ENCODE measurements at places on chromosomes 1 and 21.
A peak's percentile ranks its signal among the peaks of the same experiment; 100 is the strongest.

- DNase-seq: no peak
Observed at GRCh38 chr1:36080236-36080635, 3.7 kb upstream of the TEKT2 start.

- no peak for DNase-seq
Observed at GRCh38 chr1:233094691-233095090, 144.3 kb downstream of the NTPCR start.

DNA sequence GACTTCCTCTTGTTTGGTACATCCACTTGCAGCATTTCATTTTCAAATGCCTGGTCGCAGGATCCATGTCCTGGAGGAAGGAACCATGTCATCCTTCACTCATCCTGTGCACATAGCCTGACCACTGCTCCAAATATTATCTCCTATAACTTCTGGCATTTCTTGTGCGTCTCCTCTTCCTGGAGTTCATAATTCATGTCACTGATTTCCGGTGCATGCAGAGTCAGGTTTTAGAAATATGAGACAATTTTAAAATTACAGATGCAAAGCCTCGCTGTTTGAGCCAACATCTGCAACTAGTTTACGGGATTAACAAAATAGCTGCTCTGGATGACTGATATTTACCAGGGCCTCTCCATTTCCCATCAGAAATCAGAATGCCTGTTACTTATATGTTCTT lies 268.1 kb downstream of the DNM3 start:
- DNase-seq: no peak

GRCh38 chr1:234944439-234945344 lies 183.9 kb downstream of the TOMM20 start:
- DNase-seq: no peak

DNA sequence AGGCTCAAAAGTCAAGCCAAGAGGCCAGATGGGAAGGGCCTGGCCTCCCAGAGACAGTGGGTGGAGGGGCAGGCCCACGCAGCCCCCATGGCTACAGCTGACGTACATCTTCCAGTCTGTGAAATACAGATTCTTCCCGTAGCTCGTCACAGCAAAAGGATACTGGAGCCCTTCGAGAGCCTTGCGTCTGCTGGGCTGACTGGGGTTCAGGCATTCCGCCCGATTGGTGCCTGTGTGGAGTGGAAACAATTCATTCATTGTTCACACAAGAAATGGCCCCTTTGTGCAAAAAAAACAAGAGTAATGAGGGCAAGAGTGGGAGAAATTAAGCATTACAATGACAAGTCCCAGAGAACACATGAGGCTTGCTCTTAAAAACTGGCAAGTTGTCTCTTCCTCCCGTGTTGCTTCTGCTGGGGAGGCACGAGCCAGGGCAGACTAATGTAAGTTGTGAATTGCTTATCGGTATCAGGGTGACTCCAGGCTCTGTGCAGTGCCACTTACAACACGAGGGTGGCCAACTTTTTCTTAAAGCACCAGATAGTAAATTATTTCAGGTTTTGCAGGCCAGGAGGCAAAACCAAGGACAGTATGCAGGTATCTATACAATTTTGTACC lies 85.1 kb downstream of the NID1 start:
- no peak for DNase-seq

- DNase-seq: no peak
Observed at GRCh38 chr1:111669268-111669667, 49.7 kb downstream of the RAP1A start.

DNA sequence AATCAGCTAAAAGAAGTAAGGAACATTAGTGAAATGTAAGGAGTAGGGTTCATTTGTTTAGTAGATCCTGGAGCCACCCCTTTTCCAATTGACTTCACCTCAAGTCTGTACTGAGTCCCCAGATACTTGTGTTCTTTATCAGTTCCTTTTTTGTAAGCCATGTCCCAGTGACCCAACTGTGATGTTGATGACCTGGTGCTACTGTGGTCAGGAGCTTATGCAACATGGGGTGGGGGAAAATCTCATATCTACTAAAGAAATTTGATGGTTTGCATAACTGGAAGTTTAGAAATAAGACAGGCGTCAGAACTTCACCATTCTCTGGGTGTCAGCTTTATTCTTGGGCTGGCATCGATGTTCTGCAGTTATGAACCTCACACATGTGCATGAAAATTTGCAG lies 120.5 kb downstream of the LRRC7 start:
- no peak for DNase-seq

DNA sequence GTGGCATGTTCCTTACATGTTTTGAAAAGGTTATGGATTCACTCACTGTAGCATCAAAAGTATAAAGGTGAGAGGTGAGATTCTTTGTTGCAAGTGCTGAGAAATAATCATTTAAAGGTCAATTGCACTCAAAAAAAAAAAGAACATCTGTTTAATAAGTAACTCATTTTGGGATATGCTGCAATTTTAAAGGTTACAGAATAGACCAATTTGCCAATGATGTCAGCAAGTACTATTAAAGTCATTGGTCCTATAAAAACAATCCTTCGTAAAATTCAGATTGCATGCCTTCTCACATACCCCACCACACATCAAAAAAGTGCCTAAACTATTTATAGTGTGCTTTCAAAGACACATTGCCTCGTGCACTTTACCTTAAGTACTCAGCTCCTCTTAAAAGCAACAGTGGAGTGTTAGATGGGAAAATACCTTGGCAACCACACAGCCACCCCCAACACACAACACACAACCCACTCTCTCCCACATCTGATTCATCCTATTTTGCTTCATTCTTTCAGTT lies 218.2 kb upstream of the ADGRL2 start:
- DNase-seq: no peak

- no peak for DNase-seq
Observed at GRCh38 chr1:228407106-228408040, 738 bp upstream of the TRIM11 start.

GRCh38 chr1:21189906-21190500 lies 13.3 kb upstream of the EIF4G3 start:
- DNase-seq: no peak

DNA sequence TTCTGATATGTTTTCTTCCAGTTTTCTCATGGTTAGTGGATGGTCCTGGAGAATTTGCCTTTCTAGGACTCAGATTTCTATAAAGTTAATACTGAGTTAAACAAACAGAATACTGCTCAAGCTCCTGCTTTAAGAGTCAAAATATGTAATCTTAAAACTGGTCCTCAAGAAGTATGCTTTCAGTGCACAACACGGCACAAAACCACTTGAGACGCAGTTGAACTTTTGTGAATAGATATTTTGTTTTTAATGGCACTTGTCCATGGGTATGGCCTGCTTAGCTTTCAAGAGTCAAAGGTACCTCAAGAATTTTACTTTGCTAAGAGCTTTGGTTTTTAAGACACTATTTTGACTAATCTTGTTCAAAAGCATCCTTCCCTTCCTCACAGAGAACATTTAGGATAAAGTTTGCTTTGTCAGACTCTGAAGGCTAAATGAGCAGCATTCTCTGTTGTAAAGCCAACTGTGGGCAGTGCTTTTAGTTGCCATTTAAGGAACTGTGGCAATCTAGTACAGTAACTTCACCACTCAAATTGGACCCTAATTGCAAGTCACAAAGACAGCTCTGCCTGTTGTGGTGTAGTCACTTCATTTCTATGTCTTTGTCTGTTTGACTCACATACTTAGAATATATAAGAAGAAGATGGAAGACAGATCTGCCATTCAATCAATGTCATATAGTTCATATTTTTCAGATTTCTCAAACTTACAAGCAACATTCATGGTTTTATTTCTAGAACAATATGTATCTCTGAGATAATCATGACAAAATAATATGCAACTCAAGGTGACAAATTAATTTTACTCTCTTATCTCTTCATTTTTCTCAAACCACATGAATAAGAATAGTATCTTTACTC lies 28.8 kb downstream of the SAMD13 start:
- no peak for DNase-seq

DNA sequence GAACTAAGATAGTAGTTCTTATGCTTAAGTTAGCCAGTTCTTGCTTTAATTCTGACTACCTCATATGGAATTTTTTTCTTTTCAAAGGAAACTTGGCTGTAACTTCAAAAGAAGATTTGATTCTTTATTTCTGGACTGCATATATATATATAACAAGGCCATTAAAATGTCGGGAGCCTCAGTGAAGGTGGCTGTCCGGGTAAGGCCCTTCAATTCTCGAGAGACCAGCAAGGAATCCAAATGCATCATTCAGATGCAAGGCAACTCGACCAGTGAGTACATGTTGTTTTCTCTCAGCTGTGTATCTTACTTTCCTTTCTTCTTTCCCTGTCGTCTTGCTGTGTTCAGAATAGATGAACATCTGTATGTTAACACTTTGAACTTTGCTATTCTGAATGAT lies 21.8 kb downstream of the KIF1B start:
- DNase-seq: no peak

GRCh38 chr1:35544976-35545375 lies 12.2 kb downstream of the KIAA0319L start:
- peak; percentile 74 for DNase-seq

DNA sequence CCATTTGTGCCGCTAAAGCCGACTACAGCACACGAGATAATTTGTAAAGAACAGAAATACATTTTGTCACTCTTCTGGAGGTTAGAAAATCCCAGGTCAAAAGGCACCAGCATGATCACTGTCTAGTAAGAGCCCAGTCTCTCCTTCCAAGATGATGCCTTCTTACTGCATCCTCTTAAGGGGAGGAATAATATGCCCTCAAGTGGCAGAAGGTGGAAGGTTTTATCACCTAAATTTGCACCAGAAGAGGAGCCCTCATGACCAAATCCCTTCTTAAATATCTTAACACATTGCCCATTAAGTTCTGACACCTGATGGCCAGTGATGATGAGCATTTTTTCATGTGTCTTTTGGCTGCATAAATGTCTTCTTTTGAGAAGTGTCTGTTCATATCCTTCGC lies 326.7 kb upstream of the RGS18 start:
- DNase-seq: no peak

GRCh38 chr1:248165186-248165585 lies 9.4 kb upstream of the OR2M2 start:
- DNase-seq: no peak

DNA sequence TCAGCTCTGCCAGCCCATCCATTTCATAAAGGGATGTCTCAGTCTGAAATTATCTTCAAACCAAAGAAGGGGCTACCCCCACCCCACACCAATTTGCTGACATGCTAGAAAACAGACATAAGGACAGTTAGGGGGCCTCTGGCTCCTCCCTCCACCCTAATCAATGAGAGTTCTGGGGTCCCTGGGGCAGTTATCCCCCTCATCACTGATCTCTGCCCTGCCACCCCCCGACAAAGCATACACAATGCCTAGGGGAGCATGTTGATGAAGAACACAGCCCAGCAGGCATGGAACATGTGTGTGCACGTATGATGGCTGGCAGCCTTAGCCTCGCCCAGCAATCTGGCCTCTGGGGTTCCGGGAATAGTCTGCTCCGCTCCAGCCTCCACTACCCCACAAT lies 58.9 kb downstream of the RHBG start:
- no peak for DNase-seq

DNA sequence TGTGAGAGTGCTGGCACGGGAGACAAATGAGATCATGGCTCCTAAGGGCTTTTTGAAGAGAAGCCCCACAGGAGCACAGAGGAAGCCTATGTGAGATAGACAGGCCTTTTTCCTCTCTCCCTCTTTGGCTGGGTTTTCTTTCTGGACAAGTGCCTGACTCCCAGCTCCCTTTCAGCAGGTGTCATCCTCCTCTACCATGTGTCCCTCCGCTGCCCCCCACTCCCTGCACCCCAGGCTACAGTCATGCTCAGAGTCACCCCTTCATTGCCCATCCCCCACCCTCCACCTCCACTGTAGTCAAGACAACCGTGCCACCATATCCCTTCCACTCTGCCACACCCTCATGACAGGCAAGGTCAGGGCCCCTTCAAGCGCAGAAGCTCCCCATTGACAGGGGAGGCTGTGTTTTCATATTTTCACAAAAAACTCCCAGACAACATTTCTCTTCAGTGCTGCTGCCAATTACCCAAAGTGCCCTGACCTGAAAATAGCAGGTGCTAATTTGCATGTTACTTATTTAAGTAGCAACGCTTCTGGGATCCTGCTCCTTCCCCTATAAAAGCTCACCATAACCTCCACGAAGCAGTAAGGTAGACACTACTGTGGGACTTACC lies 92.1 kb upstream of the IPO9 start:
- no peak for DNase-seq

DNA sequence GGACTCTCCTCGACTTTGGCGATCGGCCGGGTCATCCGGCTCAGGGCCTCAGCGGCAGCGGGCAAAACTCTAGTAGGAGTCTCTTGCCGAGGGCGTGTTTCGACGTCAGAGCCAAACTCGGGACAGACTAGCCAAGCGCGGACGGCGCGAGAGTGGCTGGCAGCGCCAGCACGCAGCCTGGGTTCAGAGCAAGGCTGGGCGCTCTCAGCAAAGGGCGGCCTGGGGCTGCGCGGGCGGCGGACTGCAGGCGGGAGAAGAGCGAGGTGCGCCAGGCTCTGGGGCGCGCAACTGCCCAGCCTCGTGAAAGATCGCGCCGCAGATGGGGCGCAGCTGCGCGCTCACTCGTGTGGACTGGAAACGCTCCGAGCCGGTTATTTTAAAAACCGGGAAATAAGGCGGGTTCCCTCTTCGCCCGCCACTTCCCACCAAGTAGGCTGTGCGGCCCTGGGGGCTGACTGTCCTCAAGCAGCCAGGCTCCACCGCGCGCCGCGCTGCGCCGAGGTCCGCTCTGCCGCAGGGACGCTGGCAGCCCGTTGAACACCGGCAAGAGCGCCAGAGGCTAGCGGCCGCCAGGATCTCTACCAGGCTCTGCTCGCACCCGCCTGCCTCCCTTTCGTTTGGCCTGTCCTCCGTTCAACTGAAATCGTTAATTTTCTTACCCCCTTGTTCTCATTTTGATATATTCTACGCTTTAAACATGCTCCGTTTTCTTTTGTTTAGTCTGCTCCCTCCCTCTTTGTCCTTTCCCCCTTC lies 2.4 kb downstream of the ALX3 start:
- DNase-seq: no peak

DNA sequence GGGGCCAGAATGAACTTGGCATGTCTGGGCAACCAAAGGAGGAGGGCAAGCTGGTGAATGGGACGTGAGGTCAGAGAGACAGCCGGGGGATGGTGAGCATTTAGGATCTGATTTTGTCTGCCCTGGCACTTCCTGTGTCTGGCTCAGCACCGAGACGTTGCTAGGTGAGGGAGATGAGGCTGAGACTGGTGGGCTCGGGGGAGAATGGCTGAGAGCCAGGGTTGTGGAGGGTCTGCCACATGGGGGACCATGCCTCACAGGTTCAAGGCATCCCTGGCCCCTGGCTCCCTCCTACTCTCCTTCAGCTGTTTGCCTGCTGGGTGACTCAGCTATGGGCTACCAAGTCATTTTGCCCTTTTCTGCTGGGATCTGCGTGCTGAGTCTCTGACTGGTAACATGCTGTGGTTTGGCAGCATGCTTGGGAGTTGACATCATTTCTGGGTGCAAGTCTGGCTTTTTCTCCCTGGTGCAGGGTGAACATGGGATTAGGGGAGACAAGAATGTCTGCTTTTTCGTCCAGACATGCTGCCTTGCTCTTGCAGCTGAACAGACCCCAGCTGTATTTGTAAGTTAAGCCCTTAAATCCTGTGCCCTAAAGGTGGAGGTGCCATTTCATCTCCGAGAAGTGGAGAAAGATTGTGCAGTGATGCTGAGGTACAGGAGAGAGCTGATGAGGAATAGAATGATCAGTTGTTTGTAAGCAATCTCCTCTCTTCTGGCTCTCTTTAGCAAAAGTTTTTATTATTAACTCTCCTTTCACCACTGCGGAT lies 17.6 kb downstream of the GALNT2 start:
- peak; percentile 91 for DNase-seq
